ENCODE measurements at places on chromosomes 1 and 21.

GRCh38 chr1:83897516-83897915 lies 101.4 kb downstream of the TTLL7 start:
- no peak for DNase-seq

- no peak for DNase-seq
Observed at GRCh38 chr1:239155466-239156091, 230.8 kb upstream of the CHRM3 start.

GRCh38 chr1:3731583-3732433 lies 20.4 kb upstream of the CCDC27 start:
- peak; percentile 57 for DNase-seq

- peak; percentile 59 for DNase-seq
Observed at GRCh38 chr1:84377480-84378095, 20.7 kb upstream of the DNASE2B start.

DNA sequence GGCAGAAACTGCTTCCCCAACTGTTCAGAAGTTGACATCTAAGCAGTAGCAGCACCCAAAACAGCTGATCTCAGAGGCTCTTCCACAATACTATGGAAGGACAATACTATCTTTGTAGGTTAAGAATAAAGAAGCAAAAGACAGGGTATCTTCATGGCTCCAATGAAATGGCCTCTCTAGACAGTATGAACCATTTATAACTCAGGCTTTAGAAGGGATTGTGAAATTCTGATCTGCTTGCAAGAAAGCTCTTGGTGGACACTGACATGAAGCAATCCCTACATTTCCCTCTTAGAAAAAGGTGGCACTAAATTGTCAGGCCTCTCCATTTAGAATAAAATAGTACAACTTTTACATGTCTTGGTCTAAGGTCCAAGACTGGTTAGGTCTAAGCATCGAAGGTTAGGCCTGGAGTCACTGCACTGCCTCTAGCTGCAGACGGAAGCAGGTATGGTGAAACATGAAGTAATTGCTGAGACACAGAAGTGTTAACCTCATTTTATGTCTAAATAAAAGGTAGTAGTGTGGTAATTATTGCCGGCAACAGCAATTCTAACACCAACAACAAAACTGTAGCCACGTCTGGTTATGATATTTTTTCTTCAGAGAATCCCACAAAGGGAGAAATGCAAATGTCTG lies 50.6 kb upstream of the HP1BP3 start:
- DNase-seq = no peak

GRCh38 chr1:213122514-213122929 lies 71.5 kb downstream of the RPS6KC1 start:
- peak; percentile 75 for DNase-seq

GRCh38 chr1:66553846-66554245 lies 19.9 kb downstream of the SGIP1 start:
- no peak for DNase-seq

GRCh38 chr1:247375747-247376146 lies 40.2 kb upstream of the NLRP3 start:
- no peak for DNase-seq

- peak; percentile 60 for DNase-seq
Observed at GRCh38 chr1:81808760-81809159, 8.0 kb downstream of the ADGRL2 start.

GRCh38 chr1:85334962-85335361 lies 58.5 kb upstream of the BCL10 start:
- DNase-seq = no peak

GRCh38 chr1:221089273-221089672 lies 210.0 kb downstream of the HLX start:
- DNase-seq = no peak

DNA sequence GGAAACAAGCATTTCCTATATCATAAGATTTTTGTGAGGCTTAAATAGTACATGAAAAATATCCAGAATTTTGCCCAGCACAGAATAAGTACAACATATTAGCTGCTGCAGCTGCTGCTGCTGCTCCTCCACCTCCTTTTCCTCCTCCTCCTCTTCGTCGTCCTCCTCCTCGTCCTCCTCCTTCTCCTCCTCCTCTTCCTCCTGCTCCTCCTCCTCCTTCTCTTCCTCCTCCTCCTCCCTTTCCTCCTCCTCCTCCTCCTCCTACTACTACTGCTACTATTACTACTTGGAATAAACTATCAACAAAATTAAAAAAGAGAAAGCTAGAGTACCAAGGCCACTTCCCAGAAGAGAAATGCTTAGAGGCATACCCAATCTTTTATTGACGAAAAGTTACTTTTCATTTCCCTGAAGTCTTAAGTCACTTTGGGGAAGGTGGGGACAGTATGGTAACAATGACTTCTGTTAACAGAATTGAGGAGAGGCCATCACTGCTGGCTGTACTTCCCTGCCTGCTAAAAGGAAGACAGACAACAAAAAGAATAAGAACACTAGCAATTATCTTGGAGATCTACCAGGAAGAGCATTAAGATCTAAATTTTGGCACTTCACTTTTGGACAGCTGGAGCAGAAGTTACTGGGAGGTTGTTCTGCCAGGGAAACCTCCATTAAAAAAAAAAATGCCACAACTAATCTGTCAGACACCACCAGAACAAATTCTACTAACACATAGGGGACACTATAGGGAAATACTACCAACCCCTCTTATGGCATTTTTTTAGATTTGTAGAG lies 7.1 kb downstream of the DENND1B start:
- no peak for DNase-seq

- peak; percentile 97 for DNase-seq
Observed at GRCh38 chr1:15848929-15849774, 1.6 kb downstream of the SPEN start.

Measured in eye (tissue), 1 donor.